Pancreas (tissue), 10 donors: ENCODE measurements at places on chromosomes 4 and X. TPM values are rescaled to one million over a fixed set of nuclear protein-coding genes. Genes with fewer than 3 reads are reported as not detected.

Gene TMPRSS11D
- polyA plus RNA-seq: not detected

Gene IDH3G
- polyA plus RNA-seq: 47.2 TPM

Gene JADE1
- polyA plus RNA-seq: 37.8 TPM

Gene NAA11
- polyA plus RNA-seq: not detected

Gene OCRL
- 16.2 TPM for polyA plus RNA-seq

Gene GATA1
- polyA plus RNA-seq: not detected

Gene NMU
- polyA plus RNA-seq: not detected

Gene CYP4V2
- polyA plus RNA-seq: 25.6 TPM

GRCh38 chr4:1448589-1449420, 42.6 kb upstream of the NKX1-1 start:
- no peaks in the 10 kb centered on the region for H3K4me1 ChIP-seq
- H3K36me3 ChIP-seq: no peaks in the 10 kb centered on the region
- peak; percentile 48 for DNase-seq
- no peak overlapping the region for H3K27ac ChIP-seq
- no peak overlapping the region for H3K4me3 ChIP-seq

DNA sequence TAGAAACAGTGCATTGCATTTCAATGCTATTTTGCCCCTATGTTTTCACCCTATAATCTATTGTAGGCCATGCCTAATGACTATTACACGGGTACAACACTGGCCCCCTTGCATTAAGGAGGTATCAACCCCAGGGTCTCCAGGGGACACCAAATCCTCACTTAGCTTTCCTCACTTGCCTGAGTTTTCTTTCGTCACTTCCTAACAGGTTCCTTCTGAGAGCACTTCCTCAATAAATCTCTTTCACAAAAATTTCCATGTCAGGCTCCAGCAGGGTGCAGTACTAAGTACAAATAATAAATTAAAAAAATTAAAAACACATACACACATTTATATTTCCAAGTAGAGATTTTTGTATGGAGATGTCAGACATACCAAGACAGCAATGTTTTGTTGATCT, 165.0 kb downstream of the RBM46 start:
- H3K36me3 ChIP-seq: no peaks in the 10 kb centered on the region
- no peak overlapping the region for H3K4me3 ChIP-seq

DNA sequence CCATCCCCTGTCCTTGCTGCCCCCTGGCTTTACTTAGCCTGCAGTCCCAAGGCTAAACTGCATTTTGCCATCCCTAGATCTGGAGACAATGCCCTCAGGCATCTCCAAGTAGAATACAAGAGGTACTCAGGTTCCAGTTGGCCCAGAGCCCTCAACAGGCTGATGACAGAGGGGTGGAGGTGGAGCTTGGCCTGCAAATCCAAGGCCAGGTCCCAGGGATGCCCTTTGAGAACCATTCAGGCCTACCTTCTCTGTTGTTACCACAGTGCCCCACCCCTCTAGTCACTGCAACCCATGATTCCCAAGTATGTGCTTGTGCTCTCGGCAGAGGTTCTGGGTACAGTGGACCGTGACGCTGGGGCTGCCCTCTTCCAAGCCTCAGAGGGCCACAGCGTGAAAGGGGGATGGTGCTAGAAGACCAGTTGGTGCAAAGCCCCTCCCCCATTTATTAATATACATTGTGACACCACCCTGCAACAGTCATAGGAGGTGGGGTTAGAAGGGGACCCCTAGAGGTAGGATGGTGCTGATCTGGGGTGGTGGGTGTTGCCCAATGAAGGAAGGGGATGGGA, 6.4 kb upstream of the UBA1 start:
- H3K27me3 ChIP-seq: no peaks in the 10 kb centered on the region
- no peak overlapping the region for H3K4me3 ChIP-seq
- H3K36me3 ChIP-seq: no peaks in the 10 kb centered on the region
- no peak for DNase-seq
- no peak overlapping the region for H3K27ac ChIP-seq

- peak; percentile 38 for DNase-seq
- H3K4me1 ChIP-seq: no peaks in the 10 kb centered on the region
- H3K27me3 ChIP-seq: no peaks in the 10 kb centered on the region
- peak overlapping the region; percentile 46 for H3K27ac ChIP-seq
Measured at GRCh38 chrX:9788911-9789310, 2.7 kb downstream of the SHROOM2 start.

GRCh38 chrX:27608671-27609070, 18.5 kb downstream of the DCAF8L2 start:
- no peaks in the 10 kb centered on the region for H3K27me3 ChIP-seq
- H3K4me1 ChIP-seq: peaks cover 4% of the 10 kb centered on the region
- no peak overlapping the region for H3K27ac ChIP-seq

GRCh38 chr4:78056265-78057129, 626 bp upstream of the FRAS1 start:
- peak overlapping the region; percentile 67 for H3K4me3 ChIP-seq
- H3K4me1 ChIP-seq: no peaks in the 10 kb centered on the region
- no peaks in the 10 kb centered on the region for H3K27me3 ChIP-seq
- peak overlapping the region; percentile 53 for H3K27ac ChIP-seq

DNA sequence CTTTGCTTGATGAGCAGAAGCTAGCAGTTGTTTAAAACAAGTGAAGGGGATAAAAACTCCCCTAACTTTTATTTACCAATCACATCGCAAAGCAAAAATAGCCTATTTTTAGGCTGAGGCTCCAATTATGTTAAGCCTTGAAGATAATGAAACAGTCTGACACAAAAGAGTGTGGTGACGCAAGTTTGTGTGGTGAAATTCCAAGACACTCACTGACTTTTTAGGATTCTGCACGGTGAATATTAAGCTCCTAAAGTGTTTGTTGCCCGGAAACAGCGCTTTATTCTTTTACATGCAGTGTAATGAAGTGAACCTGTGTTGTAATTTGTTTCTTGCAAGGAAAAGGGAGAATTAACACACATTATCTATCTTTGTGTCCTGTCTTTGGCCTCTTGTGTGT, 74.8 kb downstream of the POLA1 start:
- H3K27me3 ChIP-seq: no peaks in the 10 kb centered on the region
- no peak overlapping the region for H3K4me3 ChIP-seq
- no peaks in the 10 kb centered on the region for H3K4me1 ChIP-seq
- DNase-seq: no peak
- no peaks in the 10 kb centered on the region for H3K36me3 ChIP-seq
- no peak overlapping the region for H3K27ac ChIP-seq

GRCh38 chrX:25897758-25898157, 240.4 kb upstream of the MAGEB18 start:
- H3K27ac ChIP-seq: no peak overlapping the region
- no peak for DNase-seq
- no peaks in the 10 kb centered on the region for H3K4me1 ChIP-seq
- no peaks in the 10 kb centered on the region for H3K27me3 ChIP-seq

GRCh38 chr4:147548256-147548655, 67.4 kb downstream of the EDNRA start:
- no peak overlapping the region for H3K4me3 ChIP-seq
- no peak for DNase-seq
- H3K27ac ChIP-seq: no peak overlapping the region

GRCh38 chr4:3644849-3645627, 112.8 kb upstream of the LRPAP1 start:
- no peaks in the 10 kb centered on the region for H3K27me3 ChIP-seq
- no peaks in the 10 kb centered on the region for H3K4me1 ChIP-seq
- no peaks in the 10 kb centered on the region for H3K36me3 ChIP-seq
- DNase-seq: no peak

DNA sequence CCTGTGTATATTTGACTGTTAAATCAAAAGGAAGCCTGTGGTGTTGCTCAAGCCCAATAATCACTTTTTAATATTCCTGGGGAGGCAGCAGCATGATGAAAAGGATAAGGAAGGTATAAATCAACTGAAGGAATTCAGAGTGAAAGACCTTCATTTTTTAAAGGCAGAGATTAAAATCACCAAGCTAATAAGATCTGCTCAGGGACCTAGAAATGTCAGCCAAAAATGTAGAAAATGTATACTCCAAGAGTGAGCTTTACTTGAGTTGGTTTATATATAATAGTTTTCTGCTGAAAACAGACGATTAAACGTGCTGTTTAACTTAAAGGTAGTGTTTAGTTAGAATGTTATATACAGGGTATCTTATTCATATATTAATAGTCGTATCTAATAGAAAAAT, 549.3 kb downstream of the IQCM start:
- DNase-seq: no peak
- H3K27me3 ChIP-seq: no peaks in the 10 kb centered on the region
- no peaks in the 10 kb centered on the region for H3K36me3 ChIP-seq
- H3K27ac ChIP-seq: no peak overlapping the region

DNA sequence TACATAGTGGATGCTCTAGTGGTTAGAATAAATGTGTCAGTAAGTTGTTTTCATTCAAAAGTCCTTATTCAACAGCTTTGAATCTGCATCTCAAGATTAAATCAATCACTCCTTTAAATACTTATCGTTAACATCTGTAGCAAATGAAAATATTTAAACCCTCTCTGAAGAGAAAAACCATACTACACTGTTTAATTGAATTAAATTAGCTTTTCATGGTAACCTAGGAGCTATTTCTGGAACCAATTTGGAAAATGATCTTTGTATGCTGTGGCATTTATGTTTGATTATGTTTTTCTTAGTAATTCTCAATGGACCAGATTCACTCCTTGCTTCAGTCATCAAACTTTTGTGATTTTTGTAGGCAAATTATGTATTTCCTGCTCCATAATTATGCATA, 9.7 kb downstream of the BMPR1B start:
- H3K4me3 ChIP-seq: no peak overlapping the region
- no peak overlapping the region for H3K27ac ChIP-seq
- no peaks in the 10 kb centered on the region for H3K27me3 ChIP-seq
- H3K4me1 ChIP-seq: no peaks in the 10 kb centered on the region

GRCh38 chrX:154990496-154990895, 32.0 kb downstream of the F8 start:
- no peak overlapping the region for H3K4me3 ChIP-seq
- H3K27me3 ChIP-seq: no peaks in the 10 kb centered on the region
- H3K4me1 ChIP-seq: peaks cover 10% of the 10 kb centered on the region
- H3K27ac ChIP-seq: no peak overlapping the region
- DNase-seq: no peak

- no peak overlapping the region for H3K4me3 ChIP-seq
- no peaks in the 10 kb centered on the region for H3K27me3 ChIP-seq
- H3K36me3 ChIP-seq: no peaks in the 10 kb centered on the region
- no peaks in the 10 kb centered on the region for H3K4me1 ChIP-seq
- no peak for DNase-seq
- no peak overlapping the region for H3K27ac ChIP-seq
Measured at GRCh38 chr4:99202536-99202935, 16.5 kb downstream of the ADH6 start.

DNA sequence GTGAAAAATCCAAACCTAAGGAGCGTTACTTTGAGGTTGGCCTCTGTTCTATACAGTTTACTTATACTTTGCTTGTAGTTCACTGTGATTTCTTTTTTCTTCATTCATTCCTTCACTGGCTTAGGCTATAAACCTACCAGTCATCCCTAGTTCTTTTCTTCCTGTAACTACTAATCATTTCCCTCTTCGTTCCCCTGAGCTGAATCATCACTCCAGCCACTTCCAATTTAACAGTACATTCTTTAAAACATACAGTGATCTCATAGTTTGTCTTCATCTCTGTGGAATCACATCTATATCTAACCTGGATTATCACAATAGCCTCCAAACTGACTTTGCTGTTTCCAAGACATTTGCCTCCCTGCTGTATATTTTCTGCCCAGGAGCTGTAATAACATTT, 25.2 kb upstream of the NPFFR2 start:
- H3K27me3 ChIP-seq: no peaks in the 10 kb centered on the region
- no peak overlapping the region for H3K27ac ChIP-seq
- no peak for DNase-seq
- H3K4me3 ChIP-seq: no peak overlapping the region
- no peaks in the 10 kb centered on the region for H3K4me1 ChIP-seq

- no peaks in the 10 kb centered on the region for H3K27me3 ChIP-seq
- no peaks in the 10 kb centered on the region for H3K4me1 ChIP-seq
- no peak overlapping the region for H3K27ac ChIP-seq
- no peaks in the 10 kb centered on the region for H3K36me3 ChIP-seq
Measured at GRCh38 chrX:11210415-11210801, 82.8 kb upstream of the AMELX start.

DNA sequence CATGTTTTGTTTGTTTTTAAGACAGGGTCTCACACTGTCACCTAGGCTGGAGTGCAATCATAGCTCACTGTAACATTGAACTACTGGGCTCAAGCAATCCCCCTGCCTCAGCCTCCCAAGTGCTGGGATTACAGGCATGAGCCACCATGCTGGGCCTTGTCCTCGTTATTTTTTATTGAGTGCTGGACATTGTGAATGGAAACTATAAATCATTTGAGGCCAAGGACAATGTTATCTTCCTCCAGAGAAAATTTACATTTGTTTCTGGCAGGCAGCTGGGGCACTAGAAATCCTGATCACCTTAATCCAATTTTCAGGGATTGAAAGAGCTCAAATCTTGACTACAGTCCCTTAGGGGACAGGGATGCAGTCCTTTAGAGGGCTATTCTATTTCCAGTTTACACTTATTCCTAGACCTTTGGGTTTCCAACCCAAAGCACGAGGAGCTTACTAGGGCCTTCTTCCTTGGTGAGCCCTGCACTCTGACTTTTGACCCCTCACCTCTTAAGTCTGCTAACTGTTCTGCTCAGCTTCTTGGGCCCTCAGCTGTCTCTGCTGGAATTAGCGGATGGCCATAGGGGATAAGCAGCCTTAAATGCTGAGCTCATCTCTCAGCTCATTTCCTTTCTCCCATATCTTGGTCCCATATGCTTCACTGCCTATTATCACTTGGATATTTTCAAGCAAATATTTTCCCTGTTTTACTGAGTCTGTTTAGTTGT, 23.0 kb upstream of the PDZD4 start:
- H3K4me3 ChIP-seq: no peak overlapping the region
- H3K4me1 ChIP-seq: no peaks in the 10 kb centered on the region
- H3K27ac ChIP-seq: no peak overlapping the region
- H3K27me3 ChIP-seq: no peaks in the 10 kb centered on the region
